ENCODE measurements at places on chromosomes 2 and 18.

- DNase-seq, result no peak
Observed at GRCh38 chr2:206940546-206940945, 1.2 kb downstream of the CPO start.

- DNase-seq, result no peak
Observed at GRCh38 chr2:29954316-29954715, 32.9 kb upstream of the ALK start.

DNA sequence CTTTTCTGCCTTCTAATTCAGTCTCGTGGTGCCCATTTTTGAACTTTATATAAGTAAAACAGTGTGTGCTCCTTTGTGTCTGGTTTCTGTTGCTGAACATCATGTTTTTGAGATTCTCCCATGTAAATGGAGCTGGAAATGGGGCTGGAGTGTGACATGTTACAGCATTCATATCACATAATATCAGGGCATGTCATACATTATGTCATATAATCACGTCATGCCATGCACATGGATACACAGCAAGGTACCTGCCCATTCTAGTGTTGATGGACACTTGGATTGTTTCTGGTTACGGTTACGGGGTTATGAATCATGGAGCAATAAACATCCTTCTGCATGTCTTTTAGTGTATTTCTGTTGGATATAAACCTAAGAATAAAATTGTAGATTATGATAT is 117.1 kb upstream of the MYT1L start:
- DNase-seq, result no peak

DNA sequence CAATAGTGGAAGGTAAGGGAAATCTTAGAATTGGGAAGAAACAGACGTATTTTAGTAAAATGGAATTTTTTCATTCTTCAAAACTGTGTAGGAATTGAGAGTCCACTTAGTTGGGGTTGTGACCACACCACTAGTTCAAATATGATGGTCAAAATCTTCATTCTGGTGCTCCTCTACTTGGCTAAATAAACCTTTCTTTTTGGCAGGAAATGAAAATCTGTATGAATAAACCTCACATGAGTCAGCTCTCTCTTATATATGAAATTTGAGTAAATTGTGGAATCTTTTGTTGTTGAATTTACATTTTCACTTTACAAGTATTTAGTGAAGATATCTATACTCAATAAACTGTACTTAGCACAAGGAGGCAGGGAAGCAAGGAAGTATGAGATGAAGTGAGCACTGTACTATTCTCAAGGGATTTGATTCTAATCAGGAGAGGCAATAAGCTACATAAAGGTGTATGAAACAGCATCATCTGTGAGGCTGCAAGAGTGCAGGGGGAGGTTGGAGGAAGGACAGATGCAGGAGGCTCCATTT is 20.5 kb downstream of the IL18R1 start:
- no peak for DNase-seq

- no peak for DNase-seq
Observed at GRCh38 chr2:241271706-241272302, 43.7 kb downstream of the HDLBP start.

DNA sequence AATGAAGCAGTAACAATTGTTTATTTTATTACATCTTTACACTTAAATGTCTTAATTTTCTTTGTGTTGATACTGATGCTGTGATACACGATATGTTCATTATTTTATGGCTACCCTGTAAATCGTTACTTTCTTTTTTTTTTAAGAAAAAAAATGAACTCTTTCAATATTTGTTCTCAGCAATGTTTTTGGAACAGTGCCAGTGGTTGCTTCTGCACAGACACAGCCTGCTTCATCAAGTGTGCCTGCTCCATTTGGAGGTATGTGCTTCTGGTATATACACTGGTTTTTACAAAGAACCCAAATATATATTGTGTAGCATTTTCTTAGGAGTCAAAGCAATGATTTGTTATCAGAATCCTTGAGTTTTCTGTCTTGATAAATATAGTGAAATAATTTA is 62.2 kb upstream of the SCYGR2 start:
- DNase-seq, result no peak

Measured in OCI-LY7 (cell line).